Panc1 (cell line): ENCODE measurements at places on chromosomes 12 and 14. TPM values are rescaled to one million over a fixed set of nuclear protein-coding genes. Genes with fewer than 3 reads are reported as not detected.

CSRP2 gene
- 7.8 TPM for total RNA-seq

DNA sequence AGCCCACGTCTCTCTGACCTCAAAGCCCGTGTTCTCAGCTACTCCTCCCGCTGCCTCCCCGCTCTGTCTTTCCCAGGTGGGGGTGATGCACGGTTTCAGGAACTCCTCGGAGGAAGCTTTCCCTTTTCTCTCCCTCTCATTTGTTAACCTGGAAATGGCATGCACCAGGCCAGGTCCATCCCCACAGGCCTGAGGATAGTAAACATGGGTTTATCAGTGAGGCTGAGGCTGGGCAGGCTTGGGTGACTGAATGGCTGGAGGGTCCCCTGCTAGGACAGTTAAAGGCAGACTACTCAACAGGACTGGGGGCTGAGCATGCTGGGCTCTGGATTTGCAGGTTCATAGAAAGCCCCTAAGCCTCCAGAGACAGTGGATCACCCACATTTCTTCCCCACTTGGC, 7.6 kb downstream of the WSCD2 start:
- DNase-seq = no peak

GRCh38 chr14:104936361-104937155, 11.9 kb downstream of the PLD4 start:
- peak; percentile 17 for DNase-seq

FOXJ2 gene
- 10.9 TPM for total RNA-seq

DNA sequence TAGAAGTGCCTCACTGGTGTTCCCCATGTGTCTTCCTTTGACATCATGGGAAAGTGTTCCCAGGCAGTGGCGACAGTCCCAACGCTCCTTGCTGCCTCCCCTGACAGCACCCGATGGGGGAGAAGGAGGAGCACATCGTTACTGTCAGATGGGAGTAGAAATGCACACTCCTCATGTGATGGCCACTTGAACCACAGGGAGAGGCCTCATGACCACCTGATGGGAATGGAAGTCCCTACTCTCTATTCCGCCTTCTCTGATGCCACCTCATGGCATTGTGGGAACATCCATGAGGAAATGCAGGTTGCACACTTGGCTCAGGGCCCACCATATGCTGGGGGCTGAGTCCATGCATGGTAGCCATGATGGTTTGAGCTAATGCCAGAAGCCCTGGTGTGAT, 14.3 kb upstream of the CORO1C start:
- no peak for DNase-seq

GRCh38 chr12:28446031-28446430, 255.8 kb downstream of the CCDC91 start:
- no peak for DNase-seq

DNA sequence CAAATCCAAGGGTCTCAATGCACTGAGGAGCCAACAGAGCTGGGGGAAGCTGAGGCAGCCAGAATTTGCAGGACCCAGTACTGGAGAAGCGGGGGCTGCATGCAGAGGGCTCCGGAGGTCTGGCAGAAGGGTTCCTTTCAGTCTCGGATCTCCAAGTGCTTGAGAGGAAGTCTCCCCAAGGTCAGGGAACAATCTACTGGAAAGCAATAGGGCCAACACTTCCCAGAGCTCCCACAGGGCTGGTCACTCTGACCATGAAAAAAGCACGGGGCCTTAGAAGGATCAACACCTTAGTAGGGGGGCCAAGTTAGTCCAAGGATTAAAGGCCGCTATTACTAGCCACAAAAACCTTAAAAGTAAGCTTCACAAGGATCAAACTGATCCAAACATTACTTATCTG, 31.7 kb downstream of the SPPL3 start:
- no peak for DNase-seq

PLEKHA5 gene
- total RNA-seq = 6.3 TPM

NOXRED1 gene
- total RNA-seq = 0.10 TPM

RD3L gene
- total RNA-seq = not detected

SLC17A8 gene
- not detected for total RNA-seq

CELA1 gene
- total RNA-seq = not detected

DNA sequence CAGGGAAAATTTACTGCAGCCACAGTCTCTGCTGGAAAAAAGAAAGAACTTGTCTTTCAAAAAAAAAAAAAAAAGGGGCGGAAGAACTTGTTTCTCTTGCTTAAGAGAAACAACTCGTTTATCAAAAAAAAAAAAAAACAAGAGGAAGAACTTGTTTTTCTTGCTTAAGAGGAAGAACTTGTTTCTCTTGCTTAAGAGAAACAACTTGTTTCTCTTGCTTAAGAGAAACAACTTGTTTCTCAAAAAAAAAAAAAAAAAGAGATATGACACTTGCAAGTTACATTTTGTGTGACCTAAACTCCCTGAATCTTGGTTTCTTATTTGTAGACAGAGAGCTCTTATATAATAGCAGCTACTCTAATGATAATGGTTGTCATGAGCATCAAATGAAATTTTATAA, 44.7 kb upstream of the USP15 start:
- DNase-seq = no peak

DNA sequence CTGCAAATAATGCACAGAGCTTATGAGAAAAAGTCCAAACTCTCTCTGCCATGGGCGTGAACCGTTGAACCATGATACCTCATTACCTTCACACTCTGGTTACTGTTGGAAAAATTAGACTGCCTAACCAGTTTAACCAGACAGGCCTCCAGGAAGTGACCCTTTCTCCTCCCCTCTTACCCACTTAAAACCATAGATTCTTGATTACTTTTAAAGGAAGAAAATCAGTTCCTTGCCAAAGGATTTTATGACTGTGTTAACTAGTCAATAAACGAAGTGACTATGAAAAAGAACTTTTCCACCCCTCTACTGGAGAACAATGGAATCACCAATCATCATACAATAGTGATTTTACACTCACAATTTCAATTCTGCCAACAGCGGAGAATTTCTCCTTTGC, 254.0 kb upstream of the ATP2B1 start:
- no peak for DNase-seq

MEG3 gene
- 62.4 TPM for total RNA-seq

- DNase-seq = no peak
Measured at GRCh38 chr14:47040550-47040949, 389.0 kb upstream of the RPL10L start.

GRCh38 chr12:116672842-116673516, 64.9 kb downstream of the SPRING1 start:
- no peak for DNase-seq

PWP1 gene
- total RNA-seq = 61.7 TPM

DNA sequence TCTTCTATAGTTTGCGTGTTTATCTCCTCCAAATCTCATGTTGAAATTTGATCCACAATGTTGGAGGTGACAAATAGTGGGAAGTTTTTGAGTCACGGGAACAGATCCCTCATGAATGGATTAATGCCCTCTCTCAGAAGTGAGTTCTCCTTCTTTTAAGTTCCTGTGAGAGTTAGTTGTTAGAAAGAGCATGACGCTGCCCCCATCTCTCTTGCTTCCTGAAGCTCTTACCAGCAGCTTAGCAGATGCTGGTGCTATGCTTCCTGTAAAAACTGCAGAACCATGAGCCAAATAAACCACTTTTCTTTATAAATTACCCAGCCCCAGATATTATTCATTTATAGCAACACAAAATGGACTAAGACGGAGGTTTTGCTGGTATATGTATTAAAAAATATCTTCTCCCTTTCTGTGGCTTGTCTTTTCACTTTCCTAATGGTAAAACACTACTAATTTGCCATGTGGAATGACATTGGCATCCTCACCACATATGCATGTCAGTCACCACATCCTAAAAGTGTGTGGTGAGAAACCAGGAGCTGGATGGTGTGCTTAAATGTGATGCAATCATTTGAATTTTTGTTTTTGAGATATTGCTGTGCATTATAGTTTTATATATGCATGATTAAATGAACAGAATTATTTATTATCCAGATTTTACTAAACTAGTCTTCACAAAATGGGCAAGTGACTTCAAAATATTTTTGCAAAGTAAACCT, 449.3 kb downstream of the ADAMTS20 start:
- DNase-seq = no peak

DPPA3 gene
- not detected for total RNA-seq

GRCh38 chr14:62213516-62213915, 451.3 kb downstream of the SNAPC1 start:
- DNase-seq = no peak

- DNase-seq = no peak
Measured at GRCh38 chr12:113403435-113404415, at the start of gene SDS. TSS of gene SDS (minus strand) at chr12:113403887. CDS start at chr12:113399708, 4,179 bp downstream.

- DNase-seq = no peak
Measured at GRCh38 chr12:15823360-15824128, 34.4 kb upstream of the EPS8 start.
